GM23248 (cell line): ENCODE measurements at places on chromosomes 16 and 17. TPM values are rescaled to one million over a fixed set of nuclear protein-coding genes. Genes with fewer than 3 reads are reported as not detected.

GRCh38 chr17:55659661-55660060 is 63.0 kb downstream of the TMEM100 start:
- no peak for DNase-seq

DNA sequence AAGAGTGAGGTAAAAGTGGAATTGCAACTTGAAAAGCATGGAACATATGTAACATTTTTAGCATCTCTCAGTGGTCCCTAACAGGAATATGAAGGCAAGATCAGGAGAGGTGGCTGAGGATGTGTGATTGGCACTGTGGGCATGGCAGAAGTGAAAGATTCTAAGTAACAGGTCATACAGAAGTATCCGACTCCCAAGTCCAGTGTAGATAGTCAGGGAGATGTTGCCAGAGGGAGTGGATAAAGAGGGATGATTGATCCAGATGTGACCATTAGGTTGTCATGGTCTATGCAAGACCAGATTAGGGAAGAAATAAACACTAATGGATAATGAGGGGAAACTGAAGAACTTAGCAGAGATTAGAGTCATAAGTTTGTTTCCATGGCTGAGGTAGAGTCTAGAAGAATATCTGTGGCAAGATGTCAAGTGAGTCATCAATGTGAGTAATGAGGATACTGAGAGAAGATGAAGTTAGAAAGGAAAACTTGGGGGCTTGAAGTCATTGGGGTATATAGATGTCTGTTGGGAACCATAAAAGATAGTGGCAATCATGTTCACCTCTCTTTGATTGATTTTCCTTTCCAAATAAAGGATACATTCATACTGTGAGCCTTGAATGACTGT is 23.9 kb upstream of the CAPNS2 start:
- DNase-seq, result peak; percentile 87

GRCh38 chr17:59167571-59168001 is 12.0 kb downstream of the PRR11 start:
- DNase-seq, result no peak

Gene KRTAP9-8
- total RNA-seq, result not detected in 2 replicates

DNA sequence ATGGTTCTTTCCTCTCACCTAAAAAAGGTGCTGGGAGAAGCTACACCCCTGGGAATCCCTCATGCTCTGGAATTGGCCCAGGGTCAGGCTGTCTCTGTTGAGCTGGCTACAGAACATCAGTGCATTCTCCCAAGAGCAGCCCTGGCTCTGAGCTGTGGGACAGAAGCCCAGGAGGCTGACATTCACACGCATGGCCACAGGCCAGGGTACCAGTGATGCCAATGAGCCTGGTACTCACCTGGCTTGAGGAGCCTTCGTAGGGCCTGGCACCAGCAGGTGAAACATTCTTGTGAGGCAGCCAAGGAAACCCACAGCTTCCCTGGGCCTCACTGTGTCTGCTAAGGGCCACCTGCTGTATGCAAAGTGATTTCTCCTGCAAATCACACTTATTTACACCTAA is 121.7 kb upstream of the CCL2 start:
- no peak for DNase-seq

DNA sequence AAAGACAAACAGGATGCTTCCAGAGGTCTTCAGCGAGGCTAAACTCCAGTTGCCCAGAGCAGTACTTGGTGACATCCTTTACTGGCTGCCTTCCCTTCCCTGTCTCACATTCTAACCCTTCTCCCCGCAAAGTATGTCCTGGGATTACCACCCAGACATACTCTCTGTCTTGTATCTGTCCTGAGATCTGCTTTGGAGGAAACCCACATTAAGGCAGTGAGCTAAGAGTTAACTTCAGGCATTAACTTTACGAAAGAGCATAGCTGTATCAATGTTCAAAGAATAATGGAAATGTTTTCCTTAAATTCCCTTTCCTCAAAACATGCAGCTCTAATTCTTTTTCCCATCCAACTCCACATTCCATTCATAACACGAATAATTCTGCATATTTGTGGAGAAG is 385.2 kb downstream of the NPIPA8 start:
- no peak for DNase-seq

DNA sequence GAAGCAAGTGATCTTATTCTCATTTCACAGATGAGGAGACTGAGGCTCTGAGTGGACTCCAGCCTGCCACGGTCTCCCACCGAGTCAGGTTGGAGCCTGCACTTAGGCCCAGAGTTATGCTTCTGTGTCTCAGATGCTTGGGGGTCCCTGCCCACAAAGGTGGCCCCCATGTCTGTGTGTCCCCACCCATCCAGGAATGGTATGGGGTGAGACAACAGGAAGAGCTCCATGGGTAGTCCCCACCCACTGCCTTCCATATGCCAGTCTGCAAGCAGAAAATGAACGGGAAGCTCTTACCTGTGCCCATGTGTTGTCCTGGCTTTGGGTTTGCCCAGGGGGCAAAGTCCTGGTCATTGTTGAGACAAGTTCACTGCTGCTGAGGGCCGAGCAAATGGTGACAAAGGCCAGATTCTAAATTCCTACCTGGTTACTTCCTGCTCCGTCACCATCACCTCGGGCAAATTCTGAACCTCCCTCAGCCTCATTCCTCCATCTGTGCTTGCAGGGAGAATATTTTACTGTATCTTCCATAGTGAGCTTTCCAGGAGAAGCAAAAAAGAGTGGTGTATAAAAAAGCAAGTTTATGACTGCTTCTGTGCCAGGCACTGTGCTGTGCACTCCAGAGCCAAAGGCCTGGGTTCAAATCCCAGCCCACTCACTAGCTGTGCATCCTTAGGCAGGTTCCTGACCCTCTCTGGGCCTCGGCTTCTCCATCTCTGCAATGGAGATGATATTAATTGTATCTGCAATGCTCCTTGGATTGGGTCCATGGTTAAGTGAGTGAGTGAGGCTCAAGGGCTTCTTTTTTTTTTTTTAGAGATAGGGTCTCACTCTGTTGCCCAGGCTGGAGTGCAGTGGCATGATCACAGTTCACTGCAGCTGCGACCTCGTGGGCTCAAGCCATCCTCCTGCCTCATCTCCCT is 9.3 kb downstream of the IL4R start:
- DNase-seq, result no peak

Gene GPR179
- not detected in 2 replicates for total RNA-seq

GRCh38 chr16:11985250-11985649 is 8.7 kb downstream of the SNX29 start:
- peak; percentile 41 for DNase-seq

GRCh38 chr16:3091551-3091950 is 7.5 kb downstream of the ZSCAN10 start:
- no peak for DNase-seq

Gene PPP1R1B
- not detected in 2 replicates for total RNA-seq

DNA sequence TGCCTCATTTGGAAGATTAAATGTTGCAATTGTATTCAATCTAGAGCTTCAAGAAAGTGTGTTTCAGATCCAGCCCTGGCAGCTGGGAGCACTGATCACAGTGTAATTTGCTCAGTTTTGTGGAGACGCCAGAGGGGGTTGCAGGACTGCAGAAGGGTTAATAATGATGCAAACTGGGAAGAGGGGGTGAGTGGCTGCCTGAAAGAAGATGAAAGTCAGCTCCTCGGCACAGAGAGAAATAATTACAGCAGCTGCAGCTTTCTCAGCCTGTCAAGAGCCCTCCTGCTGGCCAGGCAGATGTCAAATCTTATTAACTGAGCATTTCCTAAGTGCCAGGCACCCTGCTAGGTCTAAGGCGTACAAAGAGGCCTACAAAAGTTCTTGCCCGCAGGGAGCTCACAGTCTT is 97.7 kb downstream of the ZNF18 start:
- DNase-seq, result no peak

GRCh38 chr16:67271446-67271845 is 7.9 kb upstream of the PLEKHG4 start:
- DNase-seq, result no peak

- no peak for DNase-seq
Measured at GRCh38 chr17:10251212-10251948, 53.0 kb upstream of the GAS7 start.

GRCh38 chr17:34265711-34266110 is 4.3 kb upstream of the CCL7 start:
- DNase-seq, result peak; percentile 29

Gene NDUFAF8
- 17.2 and 53.1 TPM in 2 replicates for total RNA-seq

Gene PRR35
- total RNA-seq, result not detected in 2 replicates

- no peak for DNase-seq
Measured at GRCh38 chr17:9206741-9207332, 185.5 kb downstream of the NTN1 start.

- DNase-seq, result no peak
Measured at GRCh38 chr16:50467559-50467942, 80.6 kb upstream of the NKD1 start.

DNA sequence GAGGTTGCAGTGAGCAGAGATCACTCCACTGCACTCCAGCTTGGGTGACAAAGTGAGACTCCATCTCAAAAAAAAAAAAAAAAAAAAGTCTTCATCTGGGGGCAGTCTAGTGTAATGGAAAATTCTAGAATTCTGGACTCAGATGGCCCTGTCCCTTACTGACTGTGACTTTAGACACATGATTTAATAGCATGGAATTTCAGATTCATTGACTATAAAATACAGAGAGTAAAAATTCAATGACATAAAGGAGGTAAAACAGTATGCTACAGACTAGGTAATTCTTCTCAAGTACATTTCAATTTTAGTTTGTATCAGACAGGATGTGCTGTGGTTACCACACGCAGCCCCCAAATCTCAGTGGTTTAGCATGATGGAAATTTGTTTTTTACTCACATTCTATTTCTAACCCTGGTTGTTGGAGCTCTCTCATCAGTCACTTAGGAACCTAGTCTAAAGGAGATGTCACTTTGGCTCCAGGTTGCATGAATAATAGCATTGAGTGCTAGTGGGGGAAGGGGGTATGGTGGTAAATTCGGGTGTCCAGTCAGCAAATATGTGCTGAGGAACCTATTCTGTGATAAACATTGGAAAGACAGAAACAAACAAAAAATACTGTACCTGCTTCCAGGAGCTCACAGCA is 444.0 kb downstream of the XYLT1 start:
- DNase-seq, result no peak

GRCh38 chr16:64982581-64982980 is 139.3 kb downstream of the CDH11 start:
- peak; percentile 54 for DNase-seq

DNA sequence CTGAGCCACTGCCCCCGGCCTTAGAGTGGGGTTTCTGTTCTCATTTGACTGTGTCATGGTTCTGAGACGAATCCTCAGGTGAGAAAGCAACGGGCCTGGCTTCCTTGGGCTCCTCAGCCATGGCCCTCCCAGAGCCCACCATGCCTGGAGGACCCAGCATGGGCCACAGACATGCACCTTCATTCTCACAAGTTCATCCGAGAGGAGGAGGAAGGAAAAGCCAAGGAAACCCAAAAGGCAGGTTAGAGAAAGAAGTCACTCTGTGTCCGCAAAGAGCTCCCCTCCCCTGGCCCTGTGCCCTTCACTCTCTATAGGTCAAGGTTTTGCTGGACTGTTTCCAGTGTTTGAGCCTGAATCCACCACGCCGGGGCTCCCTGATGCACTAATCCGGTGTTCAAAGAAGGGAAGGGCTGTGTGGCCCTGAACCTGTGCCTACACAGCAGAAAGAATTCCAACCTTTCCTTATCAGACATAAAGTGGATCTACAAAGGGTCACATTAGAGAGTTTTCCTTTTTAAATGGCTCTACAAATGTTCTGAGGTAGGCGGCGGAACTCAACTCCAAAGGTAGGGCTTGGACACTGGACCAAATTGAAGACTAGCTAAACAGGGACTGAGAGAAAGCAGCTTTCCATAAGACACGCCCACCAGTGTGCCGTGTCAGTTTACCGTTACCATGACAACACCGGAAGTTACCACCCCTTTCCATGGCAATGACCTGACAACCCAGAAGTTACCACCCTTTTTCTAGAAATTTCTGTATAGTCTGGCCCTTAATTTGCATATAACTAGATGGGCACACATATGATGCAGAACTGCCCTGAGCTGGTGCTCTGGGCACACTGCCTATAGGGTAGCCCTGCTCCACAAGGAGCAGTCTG is 15.9 kb upstream of the PECAM1 start:
- peak; percentile 42 for DNase-seq

GRCh38 chr16:55146966-55147365 is 177.0 kb upstream of the IRX6 start:
- DNase-seq, result no peak

GRCh38 chr16:83100679-83101078 is 473.9 kb downstream of the CDH13 start:
- DNase-seq, result peak; percentile 30

- no peak for DNase-seq
Measured at GRCh38 chr16:54986409-54986808, 55.7 kb downstream of the IRX5 start.

- no peak for DNase-seq
Measured at GRCh38 chr16:50584033-50584722, 36.0 kb downstream of the NKD1 start.

DNA sequence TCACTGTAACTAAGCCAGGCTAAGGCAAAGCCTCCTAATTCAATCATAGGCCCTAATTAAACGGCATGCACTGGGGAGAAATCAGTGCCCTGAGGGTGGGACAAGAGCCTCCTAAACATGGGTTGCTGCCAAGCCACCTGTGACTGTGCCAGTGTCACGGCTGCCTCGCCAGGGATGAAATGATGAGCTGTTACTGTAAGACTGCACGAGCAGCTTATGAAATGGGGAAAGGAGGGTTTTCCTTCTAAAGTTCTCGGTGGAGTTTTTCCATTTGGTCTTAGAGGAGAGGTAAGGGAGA is 12.7 kb downstream of the TMEM11 start:
- peak; percentile 71 for DNase-seq

GRCh38 chr16:73847090-73847489 is 449.5 kb upstream of the PSMD7 start:
- no peak for DNase-seq

DNA sequence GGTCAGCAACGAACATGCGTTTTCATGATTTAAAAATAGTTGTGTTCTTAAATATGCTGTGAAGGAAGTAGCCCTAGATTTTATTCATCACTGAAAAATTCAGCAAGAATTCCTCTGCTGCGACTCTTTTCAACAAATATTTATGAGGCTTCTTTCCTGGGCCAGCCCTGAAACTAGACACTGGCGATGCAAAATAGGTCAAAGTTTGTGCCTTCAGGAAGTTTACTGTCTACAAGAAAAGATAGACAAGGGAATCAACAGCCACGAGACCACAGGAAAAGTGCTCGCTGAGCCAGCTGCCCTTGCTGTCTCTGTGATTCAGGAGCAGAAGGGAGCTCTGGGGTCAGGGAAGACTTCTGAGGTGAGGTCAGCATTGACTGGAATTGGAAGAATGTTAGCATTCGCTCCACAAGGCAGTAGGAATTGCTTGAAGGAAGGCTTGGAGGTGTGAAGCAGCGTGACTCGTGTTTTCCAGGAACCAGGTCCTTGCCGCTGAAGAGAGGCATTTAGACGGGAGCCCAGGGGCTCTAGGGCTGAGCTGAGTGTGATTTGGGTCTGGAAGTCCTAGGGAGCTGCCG is 1.9 kb upstream of the RPL26 start:
- peak; percentile 91 for DNase-seq
